Activated T-helper 1 cell treated with Interleukin-2 at 50 U/mL for 16 hours (primary cell): ENCODE measurements at places on chromosomes 6 and 20.

DNA sequence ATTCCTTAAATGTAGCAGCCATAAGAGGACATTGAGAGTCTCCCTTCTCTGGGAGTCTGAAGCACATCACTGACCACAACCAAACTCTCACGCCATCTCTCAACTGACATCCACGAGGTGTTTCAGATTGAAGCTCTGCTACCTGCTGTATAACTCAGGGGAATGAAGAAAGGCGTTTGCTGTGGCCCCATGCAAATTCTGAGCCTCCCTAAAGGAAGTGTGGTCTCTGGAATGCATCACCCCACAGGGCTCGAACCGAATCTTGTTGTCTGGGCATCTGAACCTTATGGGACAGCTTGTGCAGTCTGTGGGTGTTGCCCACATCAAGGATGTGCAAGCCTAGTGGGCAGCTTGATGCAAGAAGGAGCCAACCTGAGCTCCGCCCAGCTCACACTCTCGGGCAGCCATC is 10.9 kb downstream of the PMEPA1 start:
- no peak for DNase-seq

DNA sequence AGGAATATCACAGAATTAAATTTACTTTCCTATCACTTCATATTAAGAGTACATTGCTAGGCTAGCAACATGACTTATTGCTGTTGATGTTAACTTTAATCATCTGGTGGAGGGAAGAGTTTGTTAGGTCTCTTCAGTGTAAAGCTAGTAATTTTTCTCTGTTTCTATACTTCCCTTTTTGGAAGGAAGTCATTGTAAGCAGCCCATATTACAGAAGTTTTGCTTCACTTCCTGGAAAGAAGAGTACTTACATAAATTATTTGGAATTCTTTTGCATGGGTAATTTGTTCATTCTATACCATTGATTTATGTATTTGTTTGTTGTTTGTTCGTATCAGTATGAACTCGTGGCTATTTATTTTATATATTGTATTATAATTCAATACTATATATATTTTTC is 405.2 kb downstream of the RFPL4B start:
- DNase-seq: no peak

DNA sequence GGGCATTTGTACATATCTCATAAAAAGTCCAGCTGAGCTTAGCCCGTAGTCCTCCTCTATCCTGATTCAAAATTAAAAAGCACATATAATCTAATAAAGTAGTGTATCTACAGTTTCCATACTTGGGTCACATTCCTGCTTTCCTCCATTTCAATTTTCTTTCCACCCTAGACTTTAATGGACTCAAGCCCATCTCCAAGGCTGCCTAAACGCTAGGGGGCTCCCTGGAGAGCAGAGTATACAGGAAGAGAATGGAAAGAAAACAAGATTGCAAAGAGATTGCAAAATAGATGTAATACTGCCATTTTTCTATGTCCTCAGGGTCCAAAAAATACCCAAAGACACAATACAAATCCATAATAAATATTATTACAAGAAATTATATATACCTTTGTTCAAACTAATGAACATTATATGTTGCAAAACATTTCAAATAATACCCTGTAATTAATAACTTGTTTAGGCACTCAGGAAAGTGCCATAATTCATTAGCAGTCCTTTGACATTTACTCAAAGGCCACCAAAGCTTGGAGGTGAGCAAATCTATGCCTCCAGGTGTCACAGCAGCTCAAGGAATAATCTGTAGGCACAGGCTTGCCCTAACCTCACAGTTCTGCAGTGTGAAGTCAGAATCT is 2.4 kb upstream of the MCM3 start:
- DNase-seq: peak; percentile 20

- DNase-seq: no peak
Measured at GRCh38 chr6:130758813-130759212, 68.4 kb upstream of the SMLR1 start.

GRCh38 chr6:30149234-30149633 is 11.8 kb downstream of the TRIM10 start:
- no peak for DNase-seq

- no peak for DNase-seq
Measured at GRCh38 chr20:38113401-38114325, 51.4 kb downstream of the TGM2 start.

DNA sequence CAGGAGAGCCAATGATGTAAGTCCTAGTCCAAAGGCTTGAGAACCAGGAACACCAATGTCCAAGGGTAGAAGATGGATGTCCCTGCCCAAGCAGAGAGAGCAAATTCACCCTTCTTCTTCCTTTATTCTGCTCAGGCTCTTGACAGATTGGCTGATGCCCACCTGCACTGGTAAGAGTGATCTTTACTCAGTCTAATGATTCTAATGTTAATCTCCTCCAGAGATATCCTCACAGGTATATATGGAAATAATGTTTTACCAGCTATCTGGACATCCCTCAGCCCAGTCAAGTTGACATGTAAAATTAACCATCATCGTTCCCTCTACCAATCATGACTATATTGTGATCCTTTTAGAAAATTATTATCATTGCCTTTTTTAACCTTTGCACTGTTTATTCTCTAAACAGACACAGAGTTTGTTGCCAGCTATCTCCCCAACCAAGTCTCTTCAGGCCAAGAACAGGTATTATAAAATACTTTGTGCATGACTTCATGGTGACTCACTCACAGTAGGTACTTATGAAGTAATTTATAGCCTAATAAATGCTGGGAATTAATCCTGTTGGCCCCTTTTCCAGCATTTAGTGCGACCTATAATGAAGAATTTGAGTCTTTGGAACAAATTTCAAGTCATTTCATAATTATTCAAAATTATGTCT is 26.2 kb upstream of the TSHZ2 start:
- DNase-seq: no peak

DNA sequence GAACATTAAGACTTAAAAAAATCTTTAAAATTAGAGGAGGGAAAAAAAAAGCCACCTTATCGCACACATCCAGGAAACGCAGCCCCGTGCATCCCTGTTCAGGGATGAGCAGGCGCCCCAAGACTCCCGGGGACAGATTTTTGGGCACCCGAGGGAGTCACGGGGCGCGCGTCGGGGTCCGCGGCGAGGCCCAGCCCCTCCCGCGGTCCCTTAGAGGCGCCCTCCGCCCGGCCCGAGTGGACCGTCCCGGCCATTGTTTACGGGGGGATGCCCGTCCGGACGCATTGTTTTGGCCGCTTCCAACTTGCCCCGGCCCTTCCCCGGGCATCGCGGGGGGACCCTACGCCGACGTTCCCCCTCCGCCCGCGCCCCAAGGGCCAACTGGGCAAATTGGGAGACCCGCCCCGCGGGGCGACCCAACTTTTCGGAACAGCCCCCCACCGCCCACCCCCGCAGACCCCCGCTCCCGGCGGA is 610 bp downstream of the ZNF217 start:
- no peak for DNase-seq

- no peak for DNase-seq
Measured at GRCh38 chr6:157158456-157158855, 164.9 kb downstream of the TMEM242 start.

GRCh38 chr6:151109361-151109760 is 130.4 kb upstream of the AKAP12 start:
- DNase-seq: no peak

DNA sequence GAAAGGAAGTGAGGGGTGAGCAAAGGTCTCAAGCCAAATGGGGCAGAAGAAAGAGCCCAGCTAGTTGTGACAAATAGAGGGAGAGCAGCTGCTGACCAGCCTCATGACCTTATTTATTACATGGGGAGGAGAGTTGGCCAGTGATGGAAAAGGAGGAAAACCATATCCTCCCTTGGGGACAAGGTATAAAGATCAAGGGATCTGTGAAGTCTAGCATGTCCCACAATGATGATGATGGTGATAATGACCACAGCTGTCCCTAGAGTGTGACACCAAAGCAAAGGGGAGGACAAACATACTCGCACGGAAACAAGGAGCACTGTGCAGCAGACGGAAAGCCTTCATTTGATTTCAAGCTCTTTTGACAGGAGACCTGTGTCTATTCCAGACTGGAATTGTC is 190.4 kb upstream of the MCHR2 start:
- no peak for DNase-seq

- no peak for DNase-seq
Measured at GRCh38 chr6:56756791-56757587, 114.3 kb upstream of the DST start.

- DNase-seq: no peak
Measured at GRCh38 chr20:9360431-9360830, 154.0 kb upstream of the LAMP5 start.

- no peak for DNase-seq
Measured at GRCh38 chr6:66103354-66103753, 396.3 kb upstream of the EYS start.

DNA sequence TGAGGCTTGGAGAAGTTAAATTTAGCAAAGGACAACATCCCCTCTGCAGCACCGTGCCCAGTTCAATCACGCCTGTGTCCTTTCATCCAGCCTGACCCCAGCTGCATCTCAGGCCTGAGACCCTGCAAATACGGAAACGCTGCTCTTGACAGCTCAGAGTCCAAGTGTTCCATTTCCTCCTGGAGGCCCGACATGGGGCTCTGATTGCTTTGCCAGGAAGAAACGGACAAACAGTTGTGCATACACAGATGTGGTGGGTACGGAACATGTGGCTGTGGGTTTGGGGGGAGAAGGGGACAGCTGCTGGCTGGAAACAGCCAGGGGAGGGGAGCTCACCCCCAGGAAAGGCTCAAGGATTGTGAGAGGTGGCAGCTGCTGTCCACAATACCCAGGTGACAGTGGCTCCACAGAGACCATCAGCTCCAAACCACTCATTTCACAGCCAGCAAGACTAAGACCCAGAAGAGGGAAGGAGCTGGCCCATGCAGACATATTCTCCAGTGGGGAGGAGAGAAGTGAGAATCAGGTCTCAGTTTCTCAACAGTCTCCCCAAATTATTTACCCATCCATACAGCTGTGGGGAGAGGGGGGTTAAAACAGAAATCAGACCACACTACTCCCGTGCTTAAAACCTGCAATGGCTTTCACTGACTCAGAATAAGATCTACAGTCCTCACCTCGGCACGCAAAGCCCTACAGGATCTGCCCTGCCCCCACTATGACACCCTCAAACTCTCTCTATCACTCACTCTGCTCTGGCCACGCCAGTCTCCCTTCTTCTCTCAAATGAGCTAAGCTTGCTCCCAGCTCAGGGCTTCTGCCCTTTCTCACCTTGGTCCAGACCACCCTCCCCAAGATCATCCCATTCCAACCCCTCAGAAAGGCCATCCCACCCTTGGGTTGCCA is 89.1 kb downstream of the PREX1 start:
- peak; percentile 27 for DNase-seq

DNA sequence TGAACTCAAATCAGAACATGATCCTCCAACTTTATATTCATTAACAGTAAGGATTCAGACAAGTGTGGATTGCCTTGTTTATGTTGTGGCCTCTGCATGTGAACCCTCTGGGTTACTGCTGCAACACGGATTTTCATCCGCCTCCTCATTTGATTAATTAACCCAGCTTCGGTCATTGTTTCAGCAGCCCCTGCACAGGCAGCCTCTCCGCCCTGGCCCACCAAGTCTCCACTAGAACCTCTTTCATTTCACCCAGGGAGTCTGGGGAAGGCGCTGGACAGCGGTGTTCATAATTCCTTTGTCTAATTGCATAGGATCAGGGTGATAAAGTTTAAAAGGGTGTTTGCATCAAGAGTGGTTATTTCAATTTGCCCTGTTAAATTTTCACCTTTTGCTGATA is 15.7 kb downstream of the NKX2-2 start:
- no peak for DNase-seq
